Bone marrow (tissue), 2 donors: ENCODE measurements at places on chromosomes 12 and 14.

GRCh38 chr14:99822800-99823455 lies 29.7 kb downstream of the EML1 start:
- DNase-seq = no peak

- no peak for DNase-seq
Observed at GRCh38 chr14:61190341-61190740, 90.8 kb downstream of the TMEM30B start.

DNA sequence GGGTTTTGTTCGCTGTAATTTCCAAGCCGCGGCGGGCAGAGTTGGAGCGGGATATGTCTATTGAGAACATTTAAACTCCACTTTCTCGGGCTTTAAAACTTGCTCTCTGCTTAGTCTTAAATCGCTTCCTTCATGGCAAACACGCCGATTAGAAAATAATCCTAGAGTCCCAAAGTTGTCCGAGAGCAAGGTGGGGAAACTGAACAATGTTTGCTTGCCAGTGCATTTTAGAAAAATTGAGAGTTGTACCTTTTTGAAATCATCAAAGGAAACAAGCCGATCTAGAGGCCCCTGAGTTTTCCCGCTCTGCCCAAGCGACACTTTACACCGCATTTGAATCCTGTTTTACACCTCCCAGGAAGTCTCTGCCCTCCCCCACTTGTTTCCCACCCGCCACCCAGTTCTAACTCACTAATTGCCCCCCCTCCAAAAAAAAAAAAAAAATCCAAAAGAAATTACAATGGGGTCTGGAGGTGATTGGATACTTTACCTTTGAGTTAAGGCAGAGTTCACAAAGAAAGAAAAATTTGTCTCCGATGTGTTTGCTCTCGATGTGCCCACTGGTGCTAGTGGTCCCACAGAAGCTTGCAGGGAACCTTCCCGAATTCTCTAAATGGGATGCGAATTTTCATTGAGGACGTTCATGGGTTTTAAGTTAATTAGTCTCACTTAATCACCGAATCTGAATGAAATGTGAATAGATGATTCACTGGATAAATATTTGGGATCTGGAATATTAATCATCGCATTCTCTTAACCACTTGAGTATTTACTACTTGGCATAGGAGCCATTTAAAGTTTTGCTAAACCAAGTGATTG lies 2.3 kb downstream of the HMGA2 start:
- no peak for DNase-seq

GRCh38 chr14:69693801-69694729 lies 72.9 kb upstream of the SRSF5 start:
- no peak for DNase-seq
